ENCODE measurements at places on chromosomes 2 and 18. TPM values are rescaled to one million over a fixed set of nuclear protein-coding genes. Genes with fewer than 3 reads are reported as not detected.

Gene RELCH
- total RNA-seq: 20.1 TPM

Gene FOXI3
- not detected for total RNA-seq

Gene RBM45
- 16.1 TPM for total RNA-seq

Gene NLRC4
- total RNA-seq: not detected

Gene CHST10
- 13.4 TPM for total RNA-seq

Gene CRACDL
- 13.3 TPM for total RNA-seq

Gene NFE2L2
- total RNA-seq: 55.9 TPM

Gene ANKRD62
- total RNA-seq: not detected

Gene SLC8A1
- 1.2 TPM for total RNA-seq
